ENCODE measurements at places on chromosomes 4 and X. TPM values are rescaled to one million over a fixed set of nuclear protein-coding genes. Genes with fewer than 3 reads are reported as not detected.

The TBC1D8B gene
- not detected for polyA plus RNA-seq

GRCh38 chr4:164856396-164856795 is 20.6 kb upstream of the APELA start:
- DNase-seq, result no peak

GRCh38 chrX:131063613-131064012 is 5.5 kb downstream of the ARHGAP36 start:
- no peak for DNase-seq

DNA sequence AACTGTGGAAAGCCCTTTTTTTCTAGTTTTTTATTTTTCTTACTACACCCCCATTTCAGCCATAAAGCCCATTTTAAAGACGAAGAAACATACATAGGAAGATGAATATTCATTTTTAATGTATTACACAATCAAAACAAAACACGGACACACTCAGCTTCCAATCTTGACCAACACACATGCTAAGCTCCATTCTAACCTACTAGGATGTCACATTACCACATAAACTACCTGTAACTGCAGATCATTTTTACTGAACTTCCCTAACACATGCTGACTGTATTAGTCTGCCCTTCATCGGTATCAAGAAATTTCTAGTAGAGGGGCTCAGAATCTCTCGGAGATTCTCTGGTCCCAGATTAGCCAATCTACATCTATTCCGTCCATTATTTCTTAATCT is 1.8 kb downstream of the CCNI start:
- DNase-seq, result no peak

GRCh38 chr4:137536789-137537561 is 4.7 kb upstream of the PCDH18 start:
- DNase-seq, result no peak

Measured in immature natural killer cell (primary cell).